NCI-H1436 (cell line): ENCODE measurements at places on chromosomes 1 and 21.

GRCh38 chr1:105386489-105386888 is 1636.8 kb downstream of the AMY1C start:
- no peak for DNase-seq

DNA sequence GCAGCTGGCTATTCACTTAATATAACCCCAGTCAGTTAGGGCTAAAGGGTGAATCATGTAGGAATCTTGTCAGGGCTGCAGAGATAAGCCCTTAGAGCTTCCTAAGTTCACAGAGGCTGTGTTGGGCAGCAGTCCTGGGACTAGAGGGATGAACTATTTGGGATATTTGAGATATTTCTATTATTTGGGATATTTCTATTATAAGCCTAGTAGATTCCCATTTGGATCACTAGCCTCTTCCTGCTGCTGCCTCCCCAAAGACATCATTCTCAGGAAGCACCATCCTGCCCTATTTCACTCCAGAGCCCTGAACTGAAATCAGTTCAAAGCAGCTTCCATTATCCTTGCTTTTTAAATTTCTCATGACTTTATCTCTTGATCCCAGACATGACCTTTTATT is 501.3 kb downstream of the NUF2 start:
- no peak for DNase-seq

DNA sequence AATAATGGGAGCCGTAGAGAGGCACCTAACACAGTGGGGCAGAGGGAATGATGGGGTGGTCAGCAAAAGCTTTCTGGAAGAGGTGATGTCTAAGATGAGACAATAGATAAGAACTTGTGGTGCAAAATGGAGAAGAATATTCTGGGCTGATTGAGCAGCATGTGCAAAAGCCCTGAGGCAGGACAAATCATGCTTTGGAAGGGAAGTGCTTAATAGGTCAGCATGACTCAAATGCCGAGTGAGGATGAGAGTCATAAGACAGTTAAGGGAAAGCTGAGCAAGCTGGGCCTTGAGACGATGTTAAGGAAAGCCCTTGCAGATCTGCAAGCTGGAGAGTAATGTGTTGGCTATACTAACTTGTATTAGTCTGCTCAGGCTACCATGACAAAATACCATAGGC is 37.3 kb upstream of the ASB17 start:
- no peak for DNase-seq

GRCh38 chr1:66176832-66177231 is 357.1 kb upstream of the SGIP1 start:
- DNase-seq, result no peak

DNA sequence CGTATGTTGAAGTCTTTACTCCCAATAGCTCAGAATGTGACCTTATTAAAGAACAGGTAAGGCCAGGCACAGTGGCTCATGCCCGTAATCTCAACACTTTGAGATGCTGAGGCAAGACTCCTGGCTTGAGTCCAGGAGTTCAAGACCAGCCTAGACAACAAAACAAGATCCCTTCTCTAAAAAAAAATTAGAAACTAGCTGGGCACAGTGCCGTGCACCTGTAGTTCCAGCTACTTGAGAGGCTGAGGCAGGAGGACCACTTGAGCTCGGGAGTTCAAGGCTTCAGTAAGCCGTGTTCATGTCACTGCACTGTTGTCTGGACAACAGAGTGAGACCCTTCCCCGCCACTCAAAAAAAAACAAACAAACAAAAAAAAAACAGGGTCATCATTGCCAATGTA is 171.3 kb downstream of the RERE start:
- no peak for DNase-seq

DNA sequence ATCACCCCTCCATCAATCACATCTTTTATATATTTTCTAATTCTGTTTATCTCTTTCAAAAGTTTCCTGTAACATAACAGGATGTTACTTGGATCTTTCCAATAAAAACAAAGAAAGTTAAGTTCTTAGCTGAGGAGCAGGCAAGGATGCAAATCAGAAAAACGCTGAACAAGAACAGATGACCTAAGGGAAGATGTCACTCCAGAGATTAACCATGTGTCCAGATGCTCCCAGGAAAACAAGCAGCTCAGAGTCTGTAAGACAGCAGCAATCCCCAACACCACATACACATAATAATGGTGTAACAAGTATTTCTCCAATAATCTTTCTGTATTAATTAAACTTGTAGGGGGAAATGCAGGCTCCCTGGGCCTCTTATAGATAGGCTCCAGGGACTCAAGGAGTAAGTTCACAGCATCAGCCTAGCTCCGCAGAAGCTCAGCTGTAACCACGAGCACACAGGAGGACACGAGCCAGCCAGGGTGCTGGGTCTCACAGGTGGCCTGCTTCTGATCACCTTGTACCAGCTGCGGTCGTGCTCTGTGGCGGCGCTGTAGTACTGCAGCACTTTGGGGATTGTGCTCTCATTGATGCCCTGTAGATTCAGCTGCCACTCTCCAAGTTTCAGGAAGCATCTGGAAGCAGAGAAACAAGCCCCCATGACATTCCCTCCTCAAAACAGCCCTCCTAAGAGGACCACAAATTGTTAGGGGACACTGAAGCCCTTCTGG is 33.1 kb upstream of the EXOSC10 start:
- DNase-seq, result no peak

DNA sequence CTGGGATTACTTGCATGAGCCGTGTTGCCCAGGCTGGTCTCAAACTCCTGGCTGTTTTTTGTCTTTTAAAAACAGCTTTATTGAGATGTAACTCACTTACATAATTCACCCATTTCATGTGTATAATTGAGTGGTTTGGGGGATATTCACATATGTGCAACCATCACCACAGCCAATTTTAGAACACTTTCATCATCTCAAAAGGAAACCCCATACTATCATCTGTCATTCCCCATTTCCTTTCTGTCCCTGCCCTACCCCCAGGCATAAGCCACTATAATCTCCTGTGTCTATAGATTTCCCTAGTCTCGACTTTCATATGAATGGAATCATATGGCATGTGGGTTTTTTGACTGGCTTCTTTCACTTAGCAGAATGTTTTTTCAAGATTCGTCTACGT is 43.3 kb downstream of the GPR137B start:
- no peak for DNase-seq

DNA sequence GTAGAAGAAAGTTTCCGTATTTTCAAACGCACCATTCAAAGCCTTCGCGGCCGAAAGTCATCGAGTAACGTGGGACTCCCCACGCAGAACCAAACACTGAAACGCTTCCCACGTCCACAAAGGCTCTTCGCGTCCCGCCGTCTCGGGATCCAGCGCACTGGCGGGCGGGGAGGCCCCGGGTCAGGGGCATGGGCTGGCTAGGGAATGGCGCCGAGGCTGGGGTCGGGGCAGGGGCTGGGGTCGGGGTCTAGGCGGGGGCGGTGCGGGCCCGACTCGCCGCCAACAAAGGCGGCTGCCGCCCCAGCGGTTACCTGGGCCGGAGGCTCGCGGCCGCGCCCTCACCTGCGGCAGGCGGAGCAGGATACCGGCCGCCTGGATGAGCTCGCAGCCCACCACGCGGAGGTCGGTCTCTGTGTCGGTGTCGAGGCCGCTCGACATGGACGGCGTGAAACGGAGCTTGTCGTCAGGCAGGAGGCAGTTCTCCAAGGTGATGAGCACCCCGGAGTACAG is 403 bp downstream of the CCNL2 start:
- no peak for DNase-seq

- no peak for DNase-seq
Observed at GRCh38 chr1:105100102-105100501, 1350.4 kb downstream of the AMY1C start.

GRCh38 chr1:225431081-225431863 is 3.4 kb upstream of the LBR start:
- DNase-seq, result no peak

DNA sequence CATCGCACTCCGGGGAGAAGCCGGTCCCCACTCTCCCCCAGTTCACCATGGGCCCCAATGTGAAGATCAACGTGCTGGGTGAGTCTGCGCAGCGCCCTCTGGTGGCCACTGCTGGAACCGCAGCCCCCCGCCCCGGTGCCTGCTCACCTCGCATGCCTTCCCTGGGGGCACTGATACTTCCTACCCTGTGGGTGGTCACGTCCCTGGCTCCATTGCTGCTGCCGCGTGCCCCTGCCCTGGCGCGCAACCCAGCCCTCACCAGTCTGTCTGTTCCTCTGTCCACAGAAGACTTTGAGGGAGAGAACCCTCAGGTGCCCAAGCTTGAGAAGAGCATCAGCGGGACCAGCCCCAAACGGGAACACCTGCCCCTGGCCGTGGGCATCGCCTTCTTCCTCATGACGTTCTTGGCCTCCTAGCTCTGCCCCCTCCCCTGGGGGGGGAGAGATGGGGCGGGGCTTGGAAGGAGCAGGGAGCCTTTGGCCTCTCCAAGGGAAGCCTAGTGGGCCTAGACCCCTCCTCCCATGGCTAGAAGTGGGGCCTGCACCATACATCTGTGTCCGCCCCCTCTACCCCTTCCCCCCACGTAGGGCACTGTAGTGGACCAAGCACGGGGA is 7.6 kb downstream of the EFNA3 start:
- DNase-seq, result peak; percentile 51

- DNase-seq, result no peak
Observed at GRCh38 chr1:19402031-19402813, 83.1 kb downstream of the CAPZB start.

GRCh38 chr21:38139380-38140168 is 117.2 kb upstream of the KCNJ15 start:
- DNase-seq, result no peak

- DNase-seq, result no peak
Observed at GRCh38 chr1:56939209-56939608, 26.6 kb downstream of the C8B start.

- DNase-seq, result peak; percentile 44
Observed at GRCh38 chr1:162228586-162228985, 148.1 kb downstream of the SPATA46 start.

- DNase-seq, result peak; percentile 28
Observed at GRCh38 chr21:25385911-25386474, 221.3 kb downstream of the MRPL39 start.

DNA sequence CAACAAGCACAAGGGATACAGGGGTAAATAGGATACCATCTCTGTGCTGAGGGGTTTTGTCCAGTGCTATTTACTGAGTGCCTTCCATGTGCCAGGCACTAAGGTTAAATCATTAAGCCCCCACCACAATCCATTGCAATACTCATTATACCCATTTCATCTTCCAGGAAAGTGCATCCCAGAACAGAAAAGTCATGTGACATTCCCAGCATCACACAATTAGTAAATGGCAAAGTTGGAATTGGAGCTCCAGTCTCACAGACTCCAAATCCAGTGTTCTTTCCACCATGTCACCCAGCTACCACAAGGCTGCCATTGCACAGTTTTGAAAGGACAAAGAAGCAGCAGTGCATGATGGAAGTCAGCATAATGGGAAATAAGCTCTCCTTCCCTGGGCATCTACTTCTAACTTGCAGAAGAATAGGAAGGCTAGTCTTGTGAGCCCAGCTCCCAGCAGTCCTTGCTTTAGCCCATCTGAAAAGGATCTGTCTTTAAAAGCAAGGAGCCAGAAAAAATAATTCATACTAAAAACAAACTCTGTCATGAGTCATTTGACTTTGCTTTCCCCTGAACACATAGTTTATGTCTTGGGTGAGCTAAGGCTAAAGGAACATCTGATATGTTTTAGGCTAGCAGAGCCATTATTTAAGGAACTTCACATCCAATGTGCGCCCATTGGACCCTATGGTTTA is 111.4 kb upstream of the HOOK1 start:
- no peak for DNase-seq

GRCh38 chr1:176559878-176560277 is 96.9 kb downstream of the PAPPA2 start:
- peak; percentile 23 for DNase-seq

DNA sequence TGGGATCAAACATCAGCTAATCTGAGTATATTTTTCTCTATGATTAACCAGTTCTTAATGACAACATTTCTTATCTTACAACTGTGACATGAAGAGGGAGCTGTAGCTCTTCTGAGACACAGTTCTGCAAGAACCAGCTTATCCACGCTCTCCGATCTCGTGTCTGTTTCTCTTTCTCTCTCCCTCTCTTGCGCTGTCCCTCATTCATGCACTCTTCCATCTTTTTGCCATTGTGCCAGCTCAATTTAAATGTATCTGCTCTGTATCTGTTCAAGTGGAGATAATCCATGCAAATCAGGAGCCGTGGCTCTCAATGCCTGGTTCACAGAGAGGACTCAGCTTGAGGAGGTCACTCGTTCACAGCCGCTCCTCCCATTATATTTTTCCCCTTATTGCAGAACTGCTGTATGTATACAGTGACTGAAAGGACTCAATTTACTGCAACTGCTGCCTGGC is 494.7 kb upstream of the ADGRL2 start:
- DNase-seq, result peak; percentile 59

GRCh38 chr1:201728731-201729130 is 100.2 kb upstream of the IPO9 start:
- DNase-seq, result no peak

DNA sequence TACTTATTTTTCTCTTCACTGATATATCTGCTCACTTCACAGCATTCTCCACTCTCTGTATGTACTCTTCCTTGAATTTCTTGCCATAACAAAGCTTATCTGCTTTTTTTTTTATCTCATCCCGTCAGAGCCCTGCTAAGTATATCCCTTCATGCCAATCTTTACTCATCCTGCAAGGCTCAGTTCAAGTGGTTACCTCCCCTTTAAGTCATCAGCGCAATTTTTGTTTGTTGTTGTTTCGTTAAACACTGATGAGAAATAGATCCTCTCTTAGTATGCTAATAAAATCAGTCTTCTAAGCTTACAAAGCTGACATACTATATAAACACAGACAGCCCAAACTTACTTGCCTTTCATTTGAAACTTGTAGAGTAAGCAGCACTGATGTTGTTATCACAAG is 17.8 kb downstream of the COL24A1 start:
- no peak for DNase-seq

- no peak for DNase-seq
Observed at GRCh38 chr1:59143133-59143487, 153.8 kb upstream of the FGGY start.

- no peak for DNase-seq
Observed at GRCh38 chr21:32962268-32962667, 63.5 kb upstream of the OLIG2 start.

- DNase-seq, result no peak
Observed at GRCh38 chr1:13662493-13662892, 37.5 kb upstream of the PRDM2 start.

GRCh38 chr1:83860490-83861221 is 138.3 kb downstream of the TTLL7 start:
- peak; percentile 20 for DNase-seq

DNA sequence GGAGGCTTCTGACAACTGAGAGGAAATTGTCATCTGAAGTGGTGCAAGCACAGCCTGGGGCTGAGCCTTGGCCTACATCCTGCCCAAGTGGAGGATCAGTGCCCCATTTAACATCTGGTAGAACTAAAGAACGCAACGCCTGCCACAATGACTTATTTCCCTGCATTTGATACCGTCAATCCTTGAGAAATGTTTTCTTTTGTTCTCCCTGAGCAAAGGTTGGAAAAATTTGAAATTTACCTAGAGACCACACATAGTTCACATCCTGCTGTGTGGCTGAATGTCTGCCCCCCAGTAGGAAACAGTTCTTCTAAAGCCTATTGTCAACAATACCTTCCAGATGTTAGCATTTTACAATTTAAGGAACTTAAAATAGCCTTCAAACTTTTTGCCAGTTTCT is 5.6 kb upstream of the RGS4 start:
- DNase-seq, result no peak
